Neural progenitor cell (in vitro differentiated cells): ENCODE measurements at places on chromosomes 11 and 22. TPM values are rescaled to one million over a fixed set of nuclear protein-coding genes. Genes with fewer than 3 reads are reported as not detected.

FOLR2 gene
- not detected in 2 replicates for total RNA-seq

OR5D14 gene
- not detected in 2 replicates for total RNA-seq

IRAG1 gene
- 5.2 and 5.9 TPM in 2 replicates for total RNA-seq

MYBPC3 gene
- total RNA-seq, result 0.06 and 0.12 TPM in 2 replicates

GRCh38 chr11:20762980-20763379 is 93.6 kb downstream of the NELL1 start:
- H3K27ac ChIP-seq, result no peak overlapping the region
- H3K4me1 ChIP-seq, result no peaks in the 10 kb centered on the region
- no peaks in the 10 kb centered on the region for H3K27me3 ChIP-seq
- no peak for DNase-seq

MS4A6E gene
- total RNA-seq, result not detected in 2 replicates

OR51I1 gene
- 0.15 TPM in 1 of 2 replicates, not detected in the other for total RNA-seq

GRCh38 chr11:70504246-70505020 is 106.1 kb downstream of the CTTN start:
- H3K36me3 ChIP-seq, result no peaks in the 10 kb centered on the region
- no peaks in the 10 kb centered on the region for H3K27me3 ChIP-seq
- no peak for DNase-seq
- H3K27ac ChIP-seq, result no peak overlapping the region
- no peak overlapping the region for H3K4me3 ChIP-seq

OSBP2 gene
- total RNA-seq, result 0.58 and 2.4 TPM in 2 replicates
